ENCODE measurements at places on chromosomes 16 and 17. TPM values are rescaled to one million over a fixed set of nuclear protein-coding genes. Genes with fewer than 3 reads are reported as not detected.

The SAMD14 gene
- 1.0 TPM for total RNA-seq

GRCh38 chr17:1181753-1182137 is 2.0 kb upstream of the ABR start:
- no peak for DNase-seq

GRCh38 chr16:56181401-56181800 is 9.9 kb upstream of the GNAO1 start:
- DNase-seq = no peak

DNA sequence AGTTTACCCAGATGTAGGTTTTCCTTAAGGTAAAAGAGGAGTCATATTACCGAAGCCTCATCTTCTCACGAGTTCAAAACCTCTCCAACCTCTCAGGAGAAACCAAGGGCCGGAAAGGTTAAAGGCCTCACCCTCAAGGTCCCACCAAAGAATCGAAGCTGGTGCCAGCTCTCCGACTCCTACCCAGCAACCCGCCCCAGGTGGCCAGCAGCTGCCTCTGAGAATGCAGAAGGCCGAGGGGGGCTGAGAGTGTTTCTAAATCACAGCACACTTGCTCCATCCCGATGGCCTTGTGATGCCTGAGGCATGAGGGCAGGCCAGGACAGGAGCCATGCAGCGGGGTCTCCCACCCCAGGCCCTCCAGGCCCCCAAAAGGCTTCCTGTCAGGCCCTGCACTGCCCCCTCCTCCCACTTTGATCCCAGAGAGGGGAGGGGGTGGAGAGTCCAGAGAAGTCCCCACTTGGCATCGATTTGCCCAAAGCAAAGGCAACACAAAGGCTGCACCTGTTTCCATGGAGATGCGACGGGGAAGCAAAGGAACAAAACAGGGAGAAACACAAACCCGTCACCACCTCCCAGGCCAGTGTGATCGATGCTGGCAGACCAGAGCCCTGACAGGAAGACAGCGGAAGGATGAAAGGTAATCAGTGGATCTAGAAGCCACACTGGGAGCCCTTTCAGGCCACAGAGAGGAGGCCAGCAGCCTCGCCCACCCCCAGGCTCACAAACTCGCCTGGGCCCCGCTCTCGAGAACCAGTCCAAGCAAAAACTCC is 39.0 kb downstream of the CUEDC1 start:
- peak; percentile 91 for DNase-seq

DNA sequence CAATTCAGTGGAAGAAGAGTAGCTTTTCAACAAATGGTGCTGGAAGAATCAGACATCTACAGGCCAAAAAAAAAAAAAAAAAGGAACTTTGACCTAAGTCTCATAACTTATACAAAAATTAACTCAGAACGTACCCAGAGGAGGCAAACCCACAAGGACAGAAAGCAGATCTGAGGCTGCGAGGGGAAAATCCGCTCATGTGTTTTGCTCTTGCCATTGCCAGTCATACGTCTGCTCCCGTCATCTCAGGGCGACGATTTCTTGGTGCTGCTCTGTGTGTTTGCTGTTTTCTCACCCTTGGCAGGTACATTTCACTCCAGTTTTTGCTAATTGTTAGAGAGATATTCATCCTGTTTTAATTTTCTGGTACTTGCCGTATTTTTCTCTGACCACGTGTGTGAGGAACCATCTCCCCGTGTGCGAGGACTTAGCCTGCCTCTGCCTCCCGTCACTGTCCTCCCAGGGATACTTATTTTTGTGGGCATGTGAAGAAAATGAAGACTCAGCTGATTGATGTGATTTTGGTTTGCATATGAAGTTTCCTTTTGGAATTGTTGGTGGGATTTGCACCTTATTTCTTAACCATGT is 33.4 kb upstream of the ACSF3 start:
- DNase-seq = no peak

All from tongue (tissue), 3 donors.